ENCODE measurements at places on chromosomes 2 and 18.

DNA sequence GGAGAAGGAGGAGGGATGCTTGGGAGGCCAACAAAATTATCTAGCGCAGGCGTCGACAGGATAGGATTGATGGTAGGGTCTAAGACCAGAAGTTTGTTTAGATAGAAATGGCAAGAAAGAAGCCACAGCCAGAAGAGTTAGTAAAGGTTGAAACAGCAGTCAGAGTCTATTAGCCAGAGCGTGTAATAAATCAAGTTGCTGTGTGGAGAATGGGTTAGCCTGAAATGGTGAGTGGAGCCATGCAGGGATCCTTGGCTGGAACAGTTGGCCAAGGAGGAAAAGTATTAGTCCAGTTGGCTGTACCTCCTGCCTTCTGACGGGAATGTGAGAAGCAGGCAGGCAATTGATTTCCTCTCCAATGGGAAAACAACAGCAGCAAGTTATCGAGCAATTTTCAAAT lies 190.7 kb upstream of the CCDC68 start:
- peak; percentile 10 for DNase-seq

DNA sequence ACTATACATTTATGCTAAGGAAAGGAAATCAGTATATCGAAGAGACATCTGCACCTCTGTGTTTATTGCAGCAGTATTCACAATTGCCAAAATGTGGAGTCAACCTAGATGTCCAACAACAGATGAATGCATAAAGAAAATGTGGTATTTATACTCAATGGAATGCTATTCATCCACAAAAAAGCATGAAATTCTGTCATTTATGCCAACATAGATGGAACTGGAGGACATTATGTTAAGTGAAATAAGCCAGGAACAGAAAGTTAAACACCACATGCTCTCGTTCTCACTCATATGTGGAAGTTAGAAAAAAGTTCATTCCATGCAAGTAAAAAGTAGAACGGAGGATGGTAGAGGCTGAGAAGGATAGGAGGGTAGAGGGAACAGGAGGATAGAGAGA lies 59.5 kb downstream of the TWSG1 start:
- DNase-seq = no peak

DNA sequence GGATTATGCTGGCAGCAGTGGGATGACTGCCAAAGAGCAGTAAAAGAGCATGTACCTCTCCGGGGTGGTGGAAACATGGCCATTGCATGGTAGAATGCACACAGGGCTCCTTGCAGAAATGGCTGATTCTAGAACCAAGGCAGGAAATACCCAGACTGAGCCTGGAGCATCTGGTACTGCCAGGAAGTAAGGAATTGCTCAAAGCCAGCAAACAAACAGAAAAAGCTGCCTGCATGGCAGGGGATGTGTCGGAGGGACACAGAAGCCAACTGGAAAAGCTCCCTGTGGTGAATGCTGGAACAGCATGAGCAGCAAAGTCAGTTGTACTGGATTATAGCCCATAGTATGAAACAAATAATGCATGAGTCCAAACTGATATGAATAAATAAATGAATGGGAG lies 78.0 kb upstream of the NFATC1 start:
- DNase-seq = no peak

DNA sequence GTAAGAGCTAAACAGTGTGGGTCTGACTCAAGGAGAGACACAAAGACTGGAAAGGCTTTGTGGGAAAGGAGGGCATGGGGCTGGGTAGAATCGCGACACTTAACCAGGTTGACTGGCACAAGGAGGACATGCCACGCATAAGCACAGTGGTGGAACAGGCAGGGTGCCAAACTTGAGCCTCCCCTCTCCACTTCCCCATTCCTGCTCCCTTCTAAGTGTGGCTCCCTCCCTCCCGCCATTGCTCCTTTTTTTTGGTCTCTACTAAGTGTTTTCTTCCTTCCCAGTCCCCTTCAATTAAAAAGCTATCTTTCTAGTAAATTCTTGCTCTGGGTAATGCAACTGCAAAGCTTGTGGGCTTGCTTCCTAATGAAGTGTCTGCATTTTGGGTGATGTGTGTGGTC lies 40.3 kb upstream of the ZFP36L2 start:
- DNase-seq = peak; percentile 34

DNA sequence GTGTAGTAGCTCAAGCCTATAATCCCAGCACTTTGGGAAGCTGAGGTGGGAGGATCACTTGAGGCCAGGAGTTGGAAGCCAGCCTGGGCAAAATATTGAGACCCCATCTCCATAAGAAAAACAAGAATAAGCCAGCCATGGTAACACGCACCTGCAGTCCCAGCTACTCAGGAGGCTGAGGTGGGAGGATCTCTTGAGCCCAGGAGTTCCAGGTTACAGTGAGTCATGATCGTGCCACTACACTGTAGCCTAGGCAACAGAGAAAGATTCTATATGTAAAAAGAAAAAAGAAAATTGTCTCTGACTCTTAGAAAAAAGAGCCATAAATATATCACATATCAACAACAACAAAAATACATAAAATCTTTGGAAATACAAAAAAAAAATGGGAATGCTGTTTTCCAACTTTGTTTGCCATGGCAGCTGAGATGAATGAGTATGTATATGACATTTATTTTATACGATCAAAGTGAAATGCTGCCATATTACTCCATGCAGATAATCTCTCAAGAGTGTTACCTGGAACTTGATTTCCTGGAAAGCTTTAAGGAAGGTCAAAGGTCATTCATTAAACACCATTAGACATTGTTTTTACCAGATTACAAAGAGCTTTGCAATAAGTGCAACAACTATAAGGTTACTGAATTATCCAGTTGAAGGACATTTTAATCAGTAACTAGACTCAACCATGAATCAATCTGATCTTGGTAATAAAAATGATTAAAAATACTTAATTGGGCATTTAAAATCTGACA lies 19.7 kb upstream of the DAPL1 start:
- DNase-seq = no peak

DNA sequence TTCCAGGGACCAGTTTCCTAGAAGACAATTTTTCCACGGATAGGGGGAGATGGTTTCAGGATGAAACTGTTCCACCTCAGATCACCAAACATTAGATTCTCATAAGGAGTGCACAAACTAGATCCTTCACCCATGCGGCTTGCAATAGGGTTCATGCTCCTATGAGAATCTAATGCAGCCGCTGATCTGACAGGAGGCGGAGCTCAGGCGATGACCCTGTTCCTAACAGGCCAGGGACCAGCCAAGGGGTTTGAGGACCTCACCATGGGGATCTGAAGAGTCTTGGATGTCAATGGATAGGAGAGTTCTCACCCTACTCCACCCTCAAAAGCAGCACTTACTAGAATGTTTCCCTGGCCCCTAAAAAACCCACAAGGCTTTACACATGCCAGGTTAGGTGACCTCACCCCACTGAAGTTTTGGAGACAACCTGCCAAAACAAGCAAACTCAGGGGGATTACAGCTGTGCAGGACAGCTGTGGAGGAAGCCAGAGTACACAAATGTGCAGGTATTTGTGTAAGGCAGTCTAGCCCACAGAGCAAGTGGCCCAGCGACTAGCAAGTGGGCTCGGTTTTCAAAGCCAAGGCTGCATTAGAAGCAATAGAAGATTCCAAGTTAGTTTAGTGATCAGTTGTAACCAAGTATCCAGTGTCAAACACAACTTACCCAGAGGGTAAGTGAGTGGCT lies 3.9 kb downstream of the EVA1A start:
- DNase-seq = peak; percentile 2

GRCh38 chr2:143420313-143420712 lies 291.1 kb downstream of the ARHGAP15 start:
- DNase-seq = no peak

DNA sequence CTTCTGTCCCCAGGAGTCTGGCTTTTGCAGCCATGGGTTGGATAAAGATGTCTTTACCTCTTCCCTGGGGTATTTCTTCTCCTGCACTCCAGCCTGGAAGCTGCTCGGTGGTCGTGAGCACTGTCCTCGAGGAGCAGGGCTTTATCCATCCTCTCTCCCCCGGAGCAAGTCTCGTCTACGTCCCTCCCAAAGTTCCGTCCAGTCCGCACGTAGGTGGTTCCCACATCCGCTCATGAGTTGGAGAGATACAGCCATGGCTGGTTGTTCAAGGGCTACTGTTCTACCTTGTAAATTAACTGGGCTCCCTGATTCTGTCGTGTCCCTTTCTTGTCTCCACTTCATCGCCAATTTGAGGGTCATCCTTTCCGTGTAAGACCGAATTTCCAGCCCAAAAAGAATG lies 47.1 kb downstream of the TRAPPC12 start:
- DNase-seq = no peak

- no peak for DNase-seq
Observed at GRCh38 chr2:239193925-239194677, 206.7 kb downstream of the HDAC4 start.

- no peak for DNase-seq
Observed at GRCh38 chr2:44326548-44327264, 34.6 kb downstream of the PREPL start.

DNA sequence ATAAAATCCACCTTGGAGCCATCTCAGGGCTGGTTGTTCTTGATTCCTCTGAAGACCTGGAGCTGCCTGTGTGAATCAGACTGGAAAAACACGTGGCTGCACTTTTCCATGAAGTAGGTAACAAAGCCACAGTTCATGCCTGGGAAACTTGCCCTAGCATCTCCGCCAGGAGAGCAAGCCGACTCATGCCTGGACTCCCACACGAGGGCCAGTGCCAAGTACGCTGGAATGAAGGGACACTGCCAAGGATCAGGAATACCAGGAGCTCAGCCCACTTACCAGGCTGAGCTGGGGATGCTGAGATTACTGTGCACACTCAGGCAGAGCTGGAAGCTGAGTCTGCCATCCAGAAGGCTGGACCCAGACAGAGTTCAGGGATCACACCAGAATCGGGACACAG lies 10.9 kb upstream of the FHL2 start:
- peak; percentile 86 for DNase-seq

GRCh38 chr18:36636237-36636817 lies 192.5 kb downstream of the TPGS2 start:
- DNase-seq = no peak

GRCh38 chr2:160221391-160222276 lies 21.6 kb upstream of the ITGB6 start:
- peak; percentile 85 for DNase-seq

DNA sequence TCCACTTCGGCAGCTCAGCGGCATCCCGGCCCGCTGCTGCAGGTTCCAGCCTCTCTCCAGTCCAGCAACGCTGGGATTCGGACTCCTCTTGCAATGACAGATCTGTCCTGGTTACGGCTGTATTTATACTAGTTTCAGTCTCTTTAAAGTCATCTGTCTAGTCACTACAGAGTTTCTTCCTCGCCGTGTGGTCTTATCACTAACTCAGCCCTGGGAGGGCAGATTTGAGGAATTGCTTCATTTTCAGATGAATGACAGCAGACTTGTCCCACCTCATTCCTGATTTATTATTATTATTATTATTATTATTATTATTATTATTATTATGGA lies 2.2 kb downstream of the KLHL29 start:
- DNase-seq = no peak

DNA sequence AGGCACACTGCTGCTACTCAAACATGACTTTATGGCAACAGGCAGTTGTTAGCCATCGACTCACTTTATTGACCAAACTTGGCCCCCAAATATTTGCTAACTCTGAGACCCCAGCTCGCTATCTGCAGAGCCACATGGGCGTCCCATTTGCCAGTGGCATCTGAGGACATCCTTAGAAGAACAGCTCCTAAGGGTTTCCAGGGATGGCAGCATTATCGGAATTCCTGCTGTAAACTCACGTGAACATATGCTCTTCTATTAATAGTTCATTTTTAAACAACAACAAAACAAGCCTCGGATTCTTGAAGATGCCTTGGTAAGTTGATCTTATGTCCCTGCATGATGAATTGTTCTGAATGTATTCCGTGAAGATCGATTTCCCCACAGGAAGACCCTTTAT lies 181.0 kb downstream of the LDLRAD4 start:
- DNase-seq = no peak

- DNase-seq = no peak
Observed at GRCh38 chr2:236899950-236900640, 185.6 kb upstream of the COPS8 start.
